ENCODE measurements at places on chromosomes 3 and 15.

- no peak for DNase-seq
Observed at GRCh38 chr15:57495554-57496165, 96.0 kb upstream of the MYZAP start.

- DNase-seq: no peak
Observed at GRCh38 chr15:65738649-65739048, 53.4 kb downstream of the DENND4A start.

DNA sequence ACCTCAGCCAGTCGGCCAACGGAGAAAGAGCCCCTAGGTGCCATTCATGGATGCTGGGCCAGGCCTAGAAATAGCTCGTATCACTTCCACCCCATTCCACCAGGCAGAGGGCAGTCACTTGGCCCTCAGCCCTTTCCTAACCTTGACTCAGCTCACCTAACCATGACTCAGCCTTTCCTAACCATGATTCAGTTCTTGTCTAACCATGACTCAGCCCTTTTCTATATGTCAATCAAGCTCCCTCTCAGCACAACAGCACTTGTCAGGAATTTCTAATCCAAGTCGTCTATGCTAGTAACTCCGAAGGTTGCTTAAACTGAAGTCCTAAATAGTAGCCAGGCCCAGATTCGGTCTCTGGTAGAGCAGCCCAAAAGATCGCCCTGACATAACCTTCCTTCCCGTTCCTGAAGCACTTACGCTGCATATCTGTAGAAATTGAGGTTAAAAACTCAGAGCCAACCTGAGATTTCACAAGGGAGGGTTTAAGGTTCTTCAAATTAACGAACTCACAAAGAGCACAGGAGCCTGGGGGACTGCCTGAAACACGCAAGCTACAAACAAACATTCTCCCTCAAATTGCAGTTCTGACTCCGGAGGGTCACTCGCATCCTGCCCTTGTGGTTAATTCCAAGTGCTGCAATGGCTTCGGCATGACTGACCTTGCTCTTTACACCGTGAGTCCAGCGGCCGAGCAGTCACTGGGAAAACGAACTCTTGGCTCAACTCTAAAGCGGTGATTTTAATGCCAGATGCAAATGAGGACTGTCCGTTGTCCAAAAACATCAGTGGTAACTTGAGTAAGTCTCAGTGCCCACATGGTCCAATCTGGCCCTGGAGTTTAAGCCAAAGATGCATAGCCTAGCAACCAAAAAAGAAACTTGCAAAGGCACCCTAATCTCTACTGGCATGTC lies 99.9 kb downstream of the ADAMTS17 start:
- no peak for DNase-seq

- no peak for DNase-seq
Observed at GRCh38 chr3:23219552-23219951, 16.4 kb downstream of the UBE2E2 start.

GRCh38 chr15:66647358-66647757 lies 54.7 kb upstream of the SMAD6 start:
- DNase-seq: no peak

GRCh38 chr3:15815696-15816095 lies 17.9 kb upstream of the ANKRD28 start:
- no peak for DNase-seq

Data from KG1 (cell line).